ENCODE measurements at places on chromosomes 6 and 20.

DNA sequence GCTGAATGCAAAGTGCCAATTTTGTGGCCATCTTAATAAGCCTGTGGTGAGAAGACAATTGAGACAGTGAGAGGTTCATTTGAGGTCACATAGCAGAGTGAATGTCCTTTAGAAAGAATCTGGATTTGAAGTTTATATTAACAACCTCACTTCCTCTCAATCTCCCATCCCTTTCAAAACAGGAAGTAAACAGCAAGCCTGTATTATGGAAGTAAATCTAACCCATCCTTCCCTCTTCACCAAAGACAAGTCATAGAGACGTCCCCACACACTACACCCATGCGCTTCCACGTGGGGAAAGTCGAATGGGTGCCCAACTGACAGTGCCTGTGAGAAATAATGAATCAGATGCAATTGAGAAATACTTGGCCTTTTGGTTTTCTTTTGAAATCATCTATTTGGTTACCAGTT, 28.8 kb upstream of the CCND3 start:
- DNase-seq, result peak; percentile 44

- DNase-seq, result no peak
Measured at GRCh38 chr20:38471987-38472512, 593 bp upstream of the RALGAPB start.

- no peak for DNase-seq
Measured at GRCh38 chr6:148590883-148591282, 155.9 kb upstream of the UST start.

DNA sequence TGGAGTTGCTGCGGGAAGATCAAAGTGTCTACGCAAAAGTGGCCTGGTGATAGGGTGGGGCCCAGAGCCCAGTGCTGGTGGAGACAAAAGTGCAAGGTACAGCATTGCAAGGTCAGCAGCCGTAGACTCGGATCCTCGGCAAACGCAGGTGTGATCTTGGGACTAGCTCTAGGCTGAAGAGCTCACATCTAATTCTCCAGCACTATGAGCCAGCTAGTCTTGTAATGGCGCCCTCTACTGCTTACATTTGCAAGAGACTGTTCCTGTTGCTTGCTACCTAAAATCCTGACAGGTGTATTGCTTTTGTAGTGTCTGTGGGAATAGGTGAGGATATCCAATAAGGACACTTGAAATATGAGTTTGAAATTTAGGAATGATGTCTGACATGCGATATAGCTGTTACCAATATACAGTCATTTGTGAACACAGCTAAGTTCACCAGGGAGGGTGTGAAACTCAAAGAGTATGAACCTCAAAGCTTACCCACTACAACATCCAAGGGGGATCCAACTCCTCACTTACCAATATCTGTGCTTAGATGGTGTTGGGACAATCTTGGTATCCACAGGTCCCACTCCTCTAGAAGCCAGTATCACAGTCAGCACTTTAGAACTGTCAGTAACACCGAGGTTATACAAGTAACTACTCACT, 58.4 kb downstream of the PDE7B start:
- DNase-seq, result no peak

Measured in EH (cell line).